ENCODE measurements at places on chromosomes 2 and 18.
A peak's percentile ranks its signal among the peaks of the same experiment; 100 is the strongest.

DNA sequence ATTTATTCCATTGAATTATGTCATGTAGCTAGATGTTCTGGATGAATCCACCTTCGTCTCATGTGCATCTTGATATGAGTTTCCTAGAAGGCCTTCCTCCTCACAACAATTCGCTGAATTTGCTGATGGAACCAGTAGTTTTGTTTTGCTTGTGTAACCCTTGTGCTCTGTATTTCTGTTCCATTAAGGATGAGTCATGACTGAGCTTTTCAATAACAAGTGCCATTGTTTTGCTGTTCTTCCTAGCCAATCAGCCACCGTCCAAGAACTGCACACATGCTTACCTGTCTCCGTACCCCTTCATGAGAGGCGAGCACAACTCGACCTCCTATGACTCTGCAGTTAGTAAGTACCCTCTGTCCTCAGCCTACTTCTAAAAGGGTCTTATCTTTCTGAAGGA, 2.3 kb downstream of the TMEM182 start:
- DNase-seq, result peak; percentile 14

- no peak for DNase-seq
These were observed 43.4 kb downstream of the MC4R start for GRCh38 chr18:60329131-60329530.

DNA sequence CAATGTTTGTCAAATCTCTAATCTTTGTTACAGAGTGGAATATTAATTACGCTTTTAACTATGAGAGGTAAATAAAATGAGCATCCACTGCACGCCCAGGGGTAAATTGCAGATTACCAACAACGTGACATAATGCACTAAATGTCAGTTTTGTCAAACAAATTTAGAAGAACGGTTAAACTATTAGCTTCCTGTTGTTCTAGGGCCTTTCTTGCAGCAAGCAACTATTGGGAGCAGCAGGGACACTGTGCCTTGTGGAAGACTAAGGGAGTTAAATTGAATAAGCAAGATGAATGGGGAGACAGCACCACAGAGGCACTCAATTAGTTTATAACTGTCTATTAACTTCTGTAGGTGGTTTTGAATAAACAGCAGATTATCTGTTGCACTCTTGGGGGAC, 391.0 kb upstream of the RAB12 start:
- DNase-seq, result no peak

DNA sequence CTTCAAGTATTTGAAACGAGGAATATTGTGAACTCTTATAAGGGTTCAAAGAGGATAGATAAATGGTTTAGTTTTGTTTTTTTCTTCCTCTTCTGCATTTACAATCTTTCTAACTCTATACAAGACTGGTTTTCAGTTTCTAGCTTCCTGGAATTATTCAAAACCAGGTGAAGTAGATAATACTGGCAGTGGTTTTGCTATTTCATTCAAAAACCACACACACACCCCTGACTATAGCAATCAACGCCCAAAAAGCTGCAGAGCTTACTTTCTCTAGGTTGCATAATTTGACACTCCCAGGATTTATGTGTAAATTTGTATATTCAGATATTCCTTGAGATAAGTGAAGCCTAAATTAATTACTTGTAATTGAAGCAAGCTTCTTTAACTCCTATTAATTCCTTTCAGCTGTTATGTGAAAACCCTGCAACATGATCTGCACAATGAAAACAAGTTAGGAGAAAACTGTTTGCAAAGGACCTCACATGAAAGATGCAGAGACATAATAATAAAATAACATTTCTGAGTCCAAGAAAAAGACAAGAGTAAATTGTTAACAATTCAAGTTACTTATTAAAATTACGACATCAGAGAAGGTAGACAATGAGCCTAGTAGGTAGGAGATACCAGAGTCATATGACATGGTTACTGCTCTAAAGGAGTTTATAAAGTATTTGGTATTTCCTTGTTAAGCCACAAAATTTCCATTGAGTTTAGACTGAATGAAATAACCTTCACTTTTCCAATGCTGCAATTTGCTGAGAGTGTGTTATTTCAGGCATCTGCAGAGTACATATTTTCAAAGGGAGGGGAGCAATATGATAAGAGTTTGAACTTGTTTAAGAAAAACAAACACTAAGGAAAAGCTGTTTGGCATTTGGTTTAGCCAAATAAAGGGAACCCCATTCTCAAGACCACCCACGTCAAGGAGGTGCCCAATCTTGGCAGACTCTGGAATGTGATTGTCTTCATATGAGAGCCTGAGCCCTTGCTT, 1.6 kb upstream of the NFE2L2 start:
- no peak for DNase-seq

- no peak for DNase-seq
These were observed 14.0 kb upstream of the ELAC1 start for GRCh38 chr18:50953822-50954221.

GRCh38 chr2:236605345-236605734, 35.7 kb downstream of the ACKR3 start:
- DNase-seq, result no peak

DNA sequence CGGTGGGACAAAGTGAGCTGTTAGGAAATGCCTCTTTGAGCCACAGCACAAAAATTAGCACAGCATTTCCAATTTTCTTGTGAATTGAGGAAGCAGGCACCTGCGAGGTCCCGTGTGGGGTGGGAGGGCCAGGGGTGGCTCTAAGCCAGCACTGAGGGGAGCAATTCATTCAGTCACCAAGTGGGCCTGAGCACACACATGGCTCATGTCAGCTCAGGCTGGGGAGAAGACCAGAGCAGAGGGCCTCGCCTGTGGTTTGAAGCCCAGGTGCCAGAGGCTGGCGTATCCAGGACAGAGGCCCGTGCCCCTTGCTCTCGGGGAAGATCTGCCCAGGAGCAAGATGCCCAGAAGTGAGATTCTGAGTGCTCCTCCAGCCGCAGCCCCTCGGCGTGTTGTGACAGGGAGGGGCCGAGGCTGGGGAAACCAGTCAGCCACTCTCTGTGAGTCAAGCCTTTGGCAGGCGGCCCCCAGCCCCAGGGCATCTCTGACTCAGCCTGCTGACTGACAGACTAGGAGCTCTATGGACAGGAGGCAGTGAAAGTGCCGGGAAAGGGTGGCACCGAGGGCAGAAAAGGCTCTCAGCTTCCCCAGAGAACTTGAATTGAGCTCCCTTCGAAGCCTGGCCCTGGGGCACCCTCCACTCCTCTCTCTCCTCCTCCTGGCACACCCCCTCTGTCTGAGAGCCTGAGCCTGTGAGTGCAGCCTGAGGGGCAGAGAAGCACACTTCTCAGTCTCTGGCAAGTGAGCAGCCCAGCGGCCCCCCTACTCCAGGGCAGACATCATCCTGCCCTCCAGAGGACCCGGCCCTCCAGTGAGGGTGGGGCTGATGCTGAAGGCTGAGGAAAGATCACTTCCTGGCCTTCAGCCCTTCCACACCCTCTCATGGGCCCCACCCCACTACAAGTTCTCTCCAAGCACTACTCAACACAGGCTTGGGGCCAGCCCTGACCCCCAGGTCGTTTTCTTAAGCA, 32.3 kb downstream of the CYP26B1 start:
- DNase-seq, result no peak

DNA sequence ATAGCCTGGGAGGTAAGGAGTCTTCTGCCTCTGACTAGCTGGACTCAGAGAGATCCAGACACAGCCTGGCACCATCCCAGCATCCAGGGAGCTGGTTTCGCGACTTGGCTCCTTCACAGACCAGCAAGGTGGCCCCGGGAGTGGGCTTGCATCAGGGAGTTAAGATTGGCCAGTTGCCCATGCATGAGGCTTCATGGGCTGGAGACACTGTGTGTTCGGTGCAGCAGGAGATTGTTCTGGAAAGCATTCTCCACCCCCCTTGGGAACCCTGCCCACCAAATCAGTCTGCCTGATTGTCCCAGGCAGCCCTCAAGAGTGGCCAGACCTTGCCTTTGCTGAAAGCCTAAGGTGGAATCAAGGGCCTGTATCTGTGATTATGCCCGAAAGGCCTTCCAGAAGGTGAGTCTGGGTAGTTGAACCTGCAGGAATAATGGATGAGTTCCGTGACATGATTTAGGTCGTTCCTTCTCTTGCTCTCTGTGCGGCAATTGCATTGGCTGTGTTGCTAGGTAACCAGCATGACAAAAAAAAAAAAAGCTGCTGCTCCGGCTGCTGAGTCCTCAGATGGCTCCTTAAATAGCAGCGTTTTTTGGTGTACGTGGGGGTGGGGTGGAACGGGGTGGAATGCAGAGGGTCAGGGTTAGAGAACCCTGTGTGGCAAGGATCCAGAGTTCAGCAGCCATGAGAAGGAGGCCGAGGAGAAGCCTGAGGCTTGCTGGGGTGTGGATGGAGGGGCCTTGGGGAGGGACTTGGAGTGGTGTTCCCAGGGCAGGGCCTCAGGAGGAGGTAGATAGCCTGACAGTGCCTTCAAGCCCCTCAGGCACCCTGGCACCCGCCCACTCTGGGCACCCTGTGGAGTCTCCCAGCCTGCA, 93.0 kb upstream of the MCFD2 start:
- DNase-seq, result no peak

DNA sequence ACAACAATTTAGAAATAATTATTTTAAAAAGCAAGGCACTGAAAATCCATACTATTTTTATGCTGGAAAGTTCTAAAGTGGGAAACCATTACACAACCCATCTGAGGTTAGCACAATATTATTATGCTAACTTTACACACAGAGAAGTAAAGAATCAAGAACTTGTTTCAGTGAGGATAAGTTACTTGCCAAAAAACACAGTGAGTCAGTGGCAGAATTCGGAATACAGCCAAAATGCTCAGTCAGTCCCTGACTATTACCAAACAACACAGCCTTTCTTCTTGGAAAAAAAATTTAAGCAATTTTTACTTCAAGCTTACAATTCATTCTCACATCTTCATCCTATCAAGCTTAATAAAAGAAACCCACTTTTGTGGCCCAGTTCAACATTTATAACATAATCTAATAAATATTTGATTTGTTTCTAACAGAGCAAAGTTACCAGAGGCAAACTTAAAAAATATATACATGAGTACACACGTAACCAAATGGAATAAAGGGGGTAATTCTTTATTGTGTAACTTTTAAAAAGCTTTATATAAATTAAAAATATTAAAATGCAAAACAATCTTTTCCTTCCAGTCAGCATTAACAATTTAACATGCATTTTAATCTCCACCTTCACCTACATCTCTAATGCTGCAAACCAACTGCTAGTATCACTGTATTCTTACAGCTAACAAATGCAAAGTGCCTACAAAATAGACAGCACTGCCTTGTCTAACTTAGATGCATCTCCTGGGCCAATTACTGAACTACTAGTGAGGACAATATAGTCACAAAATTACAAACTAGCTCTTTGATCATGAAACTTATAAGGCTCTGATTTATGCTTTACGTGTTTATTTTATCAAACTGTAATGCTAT, 55.2 kb downstream of the CCDC88A start:
- peak; percentile 99 for DNase-seq
